ENCODE measurements at places on chromosomes 5 and 9.
A peak's percentile ranks its signal among the peaks of the same experiment; 100 is the strongest.

- DNase-seq: peak; percentile 96
Measured at GRCh38 chr5:154198611-154199230, 8.2 kb downstream of the GALNT10 start.

- peak; percentile 17 for DNase-seq
Measured at GRCh38 chr9:130444565-130445221, at the start of gene ASS1. ASS1 (plus strand) TSS chr9:130444961; CDS start chr9:130452229, 7,268 bp downstream.

GRCh38 chr9:105459336-105459735 lies 11.5 kb downstream of the FSD1L start:
- no peak for DNase-seq

GRCh38 chr5:149860801-149861322 lies 83.7 kb downstream of the PDE6A start:
- DNase-seq: peak; percentile 44

- DNase-seq: no peak
Measured at GRCh38 chr5:180139731-180140055, 68.1 kb upstream of the RNF130 start.

DNA sequence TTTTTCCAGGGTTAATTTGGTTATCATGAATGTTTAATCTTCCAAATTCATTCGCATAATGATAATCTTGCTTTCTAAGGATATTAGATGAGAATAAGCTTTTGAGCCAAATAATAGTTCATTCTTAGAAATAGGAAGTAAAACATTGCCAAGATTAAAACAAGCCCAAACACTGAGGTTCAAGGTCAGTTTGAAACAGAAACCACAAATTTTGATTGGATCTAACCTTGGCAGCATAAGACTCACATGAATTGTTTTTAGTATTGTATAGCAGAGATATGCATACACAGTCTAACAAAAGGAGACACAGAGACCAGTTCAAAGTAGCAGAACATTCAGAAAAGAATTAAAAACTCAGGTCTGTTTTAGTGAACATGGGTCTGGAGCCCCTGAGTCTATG lies 43.4 kb upstream of the VCAN start:
- peak; percentile 25 for DNase-seq

Measured in fibroblast of lung (primary cell).